NCI-H1436 (cell line): ENCODE measurements at places on chromosomes 5 and 9.

- no peak for DNase-seq
These were observed 6.0 kb downstream of the UBQLN1 start for GRCh38 chr9:83701769-83702168.

GRCh38 chr5:5695266-5695665, 272.8 kb downstream of the ICE1 start:
- no peak for DNase-seq

DNA sequence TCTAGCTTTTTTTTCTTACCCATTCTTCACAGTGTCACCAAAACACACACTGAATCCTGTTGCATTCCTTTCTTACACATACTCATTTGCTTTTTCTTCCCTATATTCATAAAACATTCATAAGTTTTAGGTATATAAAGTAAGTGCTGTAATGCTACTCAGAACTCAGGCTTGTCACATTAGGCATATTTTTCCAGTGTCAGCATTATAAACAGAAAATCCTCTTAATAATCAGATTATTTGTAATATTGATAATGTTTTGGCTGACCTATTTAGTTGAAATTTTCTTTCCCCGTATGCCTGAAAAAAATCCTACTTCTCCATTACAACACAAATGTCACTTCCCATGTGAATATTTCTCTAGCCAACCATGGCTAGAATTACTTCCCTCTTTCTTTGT, 743.0 kb upstream of the NUDT12 start:
- DNase-seq = no peak

GRCh38 chr5:52840277-52841050, 52.7 kb downstream of the ITGA1 start:
- no peak for DNase-seq

DNA sequence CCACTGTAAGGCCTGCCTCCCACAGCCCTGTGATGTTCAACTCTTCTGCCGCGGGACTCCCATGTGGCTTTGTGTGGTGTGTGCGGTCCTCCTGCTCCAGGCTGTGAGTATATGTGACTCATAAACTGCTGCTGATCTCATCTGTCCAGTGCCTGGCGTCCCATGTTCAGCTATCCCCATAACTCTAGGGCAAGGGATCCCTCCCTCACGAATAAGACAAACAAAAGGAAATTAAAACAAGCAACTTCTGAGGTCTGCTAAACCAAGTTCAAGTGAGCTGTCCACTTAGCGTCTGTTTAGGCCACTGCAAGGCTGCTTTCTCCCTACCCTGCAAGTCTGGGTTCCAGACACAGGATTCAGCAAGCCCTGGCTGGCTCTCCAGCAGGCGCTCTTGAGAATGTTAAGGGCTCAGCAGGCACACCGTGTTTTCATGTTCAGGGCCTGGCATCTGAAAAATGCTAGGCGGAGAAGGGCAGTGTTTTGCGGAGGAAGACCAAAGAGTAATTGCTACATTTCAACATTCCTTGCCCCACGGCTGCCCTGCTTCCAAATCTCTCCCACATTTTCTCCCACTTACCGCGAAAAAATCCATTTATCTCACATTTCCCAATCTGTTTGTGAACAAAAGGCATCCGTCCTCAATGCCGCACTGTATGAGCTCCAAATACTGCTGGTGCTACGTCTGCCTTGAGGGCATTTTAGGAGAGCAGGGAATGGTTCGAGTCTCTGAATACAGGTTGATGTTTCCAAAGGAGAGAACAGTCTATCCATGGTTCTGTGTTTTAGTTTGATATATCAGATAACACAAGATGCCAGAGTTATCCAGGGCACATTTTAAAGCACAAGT, 280.2 kb downstream of the SEMA5A start:
- DNase-seq = no peak

DNA sequence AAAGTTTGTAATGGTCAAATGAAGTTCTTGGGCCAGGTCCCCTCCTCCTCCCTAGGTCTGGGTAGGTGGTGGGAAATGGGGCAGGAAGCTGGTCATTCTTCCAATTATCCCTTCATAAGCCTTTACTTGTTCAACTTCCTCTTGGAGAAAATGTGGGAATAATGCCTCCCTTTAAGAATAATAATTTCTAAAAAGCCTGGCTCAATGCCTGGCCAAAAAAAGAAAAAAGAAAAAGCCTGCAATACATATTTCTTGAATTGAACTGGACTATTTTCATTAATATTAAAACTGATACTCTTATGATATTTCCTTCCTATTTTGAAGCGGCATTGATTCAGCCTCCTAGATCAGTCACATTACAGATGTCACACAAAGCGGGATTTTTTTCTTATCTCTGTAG, 600.9 kb downstream of the CCDC171 start:
- DNase-seq = no peak

DNA sequence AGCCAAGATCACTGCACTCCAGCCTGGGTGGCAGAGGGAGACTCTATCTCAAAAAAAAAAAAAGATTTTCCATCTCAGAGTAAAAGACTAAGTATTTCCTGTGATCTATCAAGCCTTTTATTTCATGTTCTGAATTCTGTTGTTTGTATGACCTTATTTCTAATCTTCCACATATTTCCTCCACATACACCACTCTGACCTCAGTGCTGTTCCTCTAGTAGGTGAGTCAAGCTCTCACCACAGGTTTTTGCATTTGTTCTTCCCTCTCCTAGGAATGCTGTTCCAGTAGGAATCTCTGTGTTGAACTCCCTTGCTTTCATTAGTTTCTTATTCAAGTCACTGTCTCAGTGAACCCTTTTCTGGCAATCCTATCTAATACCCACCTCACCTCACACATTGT, 68.1 kb downstream of the INVS start:
- DNase-seq = no peak

- no peak for DNase-seq
These were observed 524.7 kb downstream of the SPATA31D1 start for GRCh38 chr9:82513242-82513751.

GRCh38 chr9:132516911-132517310, 65.5 kb upstream of the BARHL1 start:
- peak; percentile 87 for DNase-seq

DNA sequence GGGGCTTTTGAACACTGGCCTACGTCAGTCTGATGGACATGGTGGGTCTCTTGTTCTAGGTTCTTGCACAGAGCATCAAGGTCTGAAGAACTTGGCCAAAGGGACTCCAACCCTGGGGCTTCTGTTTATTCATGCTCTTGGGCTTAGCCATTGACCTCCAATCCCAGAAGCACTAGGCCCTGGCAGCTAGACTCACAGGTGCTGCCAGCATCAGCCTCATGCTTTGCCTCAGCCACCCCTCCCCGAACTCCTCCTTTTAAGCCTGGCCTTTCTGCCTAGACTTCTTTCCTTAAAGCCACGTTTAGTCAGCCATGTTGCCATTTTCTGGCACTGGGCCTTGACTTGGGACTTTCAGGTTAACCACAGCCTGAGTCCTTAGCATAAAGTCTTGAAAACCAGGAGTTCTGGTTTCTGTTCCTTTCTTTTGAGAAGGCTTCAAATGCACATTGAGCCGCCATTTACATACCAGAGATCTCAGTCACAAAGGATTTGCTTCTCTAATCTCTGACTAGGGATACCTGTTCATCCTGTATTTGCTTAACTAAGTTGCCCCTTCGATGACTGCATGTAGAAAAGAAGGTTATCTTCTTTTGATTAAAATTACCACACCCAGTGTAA, 54.7 kb downstream of the ANGPTL2 start:
- no peak for DNase-seq

DNA sequence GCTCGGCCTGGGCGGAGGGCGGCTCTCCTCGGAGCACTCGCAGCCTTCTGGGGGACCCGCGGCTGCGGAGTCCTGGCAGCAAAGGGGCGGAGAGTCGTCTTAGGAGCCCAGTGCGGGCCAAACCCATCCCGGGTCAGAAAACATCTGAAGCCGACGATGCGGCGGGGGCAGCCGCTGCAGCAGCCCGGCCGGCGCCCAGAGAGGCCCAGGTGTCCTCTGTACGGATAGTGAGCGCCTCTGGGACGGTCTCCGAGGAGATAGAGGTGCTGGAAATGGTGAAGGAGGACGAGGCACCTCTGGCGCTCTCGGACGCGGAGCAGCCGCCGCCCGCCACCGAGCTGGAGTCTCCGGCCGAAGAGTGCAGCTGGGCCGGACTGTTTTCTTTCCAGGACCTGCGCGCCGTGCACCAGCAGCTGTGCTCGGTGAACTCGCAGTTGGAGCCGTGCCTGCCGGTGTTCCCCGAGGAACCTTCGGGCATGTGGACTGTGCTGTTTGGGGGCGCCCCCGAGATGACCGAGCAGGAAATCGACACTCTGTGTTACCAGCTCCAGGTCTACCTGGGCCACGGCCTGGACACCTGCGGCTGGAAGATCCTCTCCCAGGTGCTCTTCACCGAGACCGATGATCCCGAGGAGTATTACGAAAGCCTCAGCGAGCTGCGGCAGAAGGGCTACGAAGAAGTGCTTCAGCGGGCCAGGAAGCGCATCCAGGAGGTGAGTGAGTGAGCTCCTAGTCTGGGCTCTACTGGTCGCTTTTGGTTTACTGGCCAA, 1.2 kb downstream of the JMY start:
- DNase-seq = no peak

GRCh38 chr9:70778568-70778967, 342.9 kb downstream of the TRPM3 start:
- no peak for DNase-seq
